CD4-positive, alpha-beta T cell treated with Interleukin-21 for 1 hour (primary cell): ENCODE measurements at places on chromosomes 6 and 20.

DNA sequence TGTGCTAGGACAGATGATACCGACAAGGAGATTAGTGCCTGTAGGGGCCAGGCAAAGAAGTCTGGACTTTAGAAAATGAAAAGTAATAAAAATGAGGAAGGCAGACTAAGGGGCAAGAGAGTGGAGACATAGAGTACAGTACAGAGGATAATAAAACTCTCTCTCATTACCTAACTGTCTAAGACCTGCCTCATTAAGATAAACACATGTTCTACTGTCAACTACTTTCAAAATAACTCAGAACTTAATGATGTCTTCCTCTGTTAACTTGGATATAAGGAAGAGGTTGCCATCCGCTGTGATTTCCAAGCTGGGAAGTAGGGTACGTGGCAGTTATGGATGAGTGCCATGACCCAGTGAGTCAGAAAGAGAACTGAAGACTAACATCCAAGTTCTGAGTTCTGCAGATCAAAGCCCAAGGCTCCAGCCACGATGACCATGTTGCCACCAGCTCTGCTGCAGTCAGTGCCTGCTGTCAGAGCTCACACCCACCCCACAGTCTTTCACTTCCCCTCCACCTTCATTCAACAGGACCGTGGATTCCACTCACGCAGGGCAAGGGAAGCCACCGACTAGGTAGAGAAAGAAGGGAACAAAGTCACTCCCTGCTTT, 81.8 kb downstream of the KIF16B start:
- no peak for DNase-seq

- no peak for DNase-seq
Measured at GRCh38 chr6:43250992-43251373, 7.7 kb downstream of the TTBK1 start.

- DNase-seq = no peak
Measured at GRCh38 chr6:21748343-21749056, 154.9 kb downstream of the SOX4 start.

DNA sequence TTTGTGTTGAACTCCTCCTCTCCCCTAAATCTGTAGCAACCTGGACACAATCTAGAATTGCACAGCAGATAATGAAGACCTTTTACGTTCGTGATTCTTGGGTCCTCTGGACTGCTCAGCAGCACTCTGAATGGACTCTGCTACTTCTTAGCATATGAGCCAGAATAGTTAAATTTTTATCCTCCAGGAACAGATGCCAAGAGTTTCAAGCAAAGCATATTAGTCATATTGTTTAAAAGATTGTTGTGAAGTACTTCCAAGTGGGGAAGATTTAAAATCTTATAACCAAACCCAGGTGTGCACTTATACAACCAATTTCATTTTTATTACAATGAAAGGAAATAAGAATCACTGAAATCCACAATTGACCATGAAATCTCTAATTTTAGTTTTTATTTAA, 118.9 kb upstream of the EXOC2 start:
- DNase-seq = no peak

DNA sequence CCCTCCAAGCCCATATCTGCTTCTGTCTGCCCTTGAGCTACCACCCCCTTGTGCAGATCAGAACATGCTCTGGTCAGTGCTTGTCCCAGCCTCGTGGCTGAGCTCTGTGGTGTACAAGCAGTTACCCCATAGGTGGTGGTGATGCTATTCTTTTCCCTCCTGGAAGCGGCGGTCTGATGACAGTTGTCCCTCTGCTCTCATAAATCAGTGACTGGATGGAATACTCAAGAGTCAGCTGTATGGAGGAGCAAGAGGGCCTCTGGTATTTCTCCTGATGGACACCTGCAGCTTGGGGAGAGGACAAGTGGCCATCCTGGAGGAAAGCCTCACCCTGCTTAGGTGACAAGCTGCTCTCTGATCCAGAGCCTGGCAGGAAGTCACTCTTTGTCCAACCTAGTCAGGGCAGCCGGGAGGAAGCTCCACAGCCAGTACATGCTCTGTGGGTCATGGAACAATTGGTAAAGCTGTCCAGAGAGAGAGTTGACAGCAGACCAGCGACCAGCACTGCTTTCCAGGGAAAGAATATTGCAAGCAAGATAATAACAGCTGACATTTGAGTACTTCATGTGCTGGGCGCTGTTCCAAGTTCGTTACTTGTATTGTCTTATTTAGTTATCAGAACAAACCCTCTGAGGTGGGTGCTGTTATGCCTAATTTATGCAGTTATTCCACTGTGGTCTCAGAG, 47.1 kb downstream of the SCAND1 start:
- DNase-seq = no peak

DNA sequence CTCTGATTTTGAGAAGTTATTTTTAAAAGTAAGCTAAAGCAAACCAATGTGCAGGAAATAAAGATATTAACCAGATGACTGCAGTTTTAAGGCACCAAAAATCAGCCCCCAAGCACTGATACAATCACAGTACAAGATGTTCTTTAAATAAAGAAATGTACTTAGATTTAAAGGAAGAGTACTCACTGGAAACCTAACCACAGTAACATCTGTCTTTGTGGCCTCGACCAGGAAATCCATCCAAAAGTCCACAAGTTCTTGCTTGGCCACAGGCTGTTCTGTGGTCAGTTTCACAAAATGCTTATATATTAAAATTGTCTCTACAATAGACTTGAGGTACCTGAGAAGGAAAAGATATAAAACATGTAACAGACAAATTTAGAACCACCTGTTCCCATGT, 105.9 kb upstream of the MAP7 start:
- DNase-seq = no peak

- no peak for DNase-seq
Measured at GRCh38 chr20:32233286-32233685, 25.6 kb downstream of the POFUT1 start.

DNA sequence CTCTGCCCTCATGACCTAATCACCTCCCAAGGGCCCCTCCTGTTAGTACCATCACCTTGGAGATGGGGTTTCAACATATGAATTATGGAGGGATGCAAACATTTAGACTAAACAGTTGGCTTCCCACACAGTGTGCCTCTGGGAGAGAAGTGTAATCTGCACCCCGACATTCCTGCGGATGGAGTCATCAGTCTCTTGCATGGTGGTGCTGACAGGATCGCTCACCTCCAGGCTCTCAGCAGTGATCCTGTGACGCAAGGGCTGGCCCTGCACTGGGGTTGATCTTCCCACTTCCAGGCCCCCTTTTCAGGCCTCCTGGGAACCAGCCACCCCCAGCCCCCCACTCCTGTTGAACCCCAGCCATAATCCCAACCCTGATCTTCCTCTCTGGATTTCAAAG, 16.0 kb upstream of the PI16 start:
- no peak for DNase-seq
